ENCODE measurements at places on chromosomes 5 and 9.

DNA sequence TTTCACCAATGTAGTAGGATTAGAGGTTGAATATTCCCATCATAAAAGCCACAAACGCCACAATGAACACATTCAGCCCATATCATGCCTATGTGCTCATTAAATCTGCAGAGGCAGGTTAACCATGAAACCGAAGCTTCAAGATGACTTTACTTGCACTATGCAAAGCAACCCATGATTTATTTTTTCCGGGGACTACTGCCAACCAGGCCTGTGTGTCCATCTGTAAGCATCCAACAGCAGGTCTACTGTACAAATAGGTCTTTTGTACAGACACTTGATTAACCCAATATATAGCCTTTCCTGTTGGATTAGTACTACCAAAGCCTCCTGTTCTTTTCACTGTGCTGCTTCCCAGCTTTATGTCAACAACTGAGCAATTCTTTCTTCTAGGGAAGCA lies 104.9 kb upstream of the CDH10 start:
- DNase-seq, result no peak

GRCh38 chr5:110401881-110402280 lies 324.6 kb downstream of the TMEM232 start:
- no peak for DNase-seq

- DNase-seq, result peak; percentile 69
Observed at GRCh38 chr5:55220433-55221185, 6.5 kb downstream of the MCIDAS start.

DNA sequence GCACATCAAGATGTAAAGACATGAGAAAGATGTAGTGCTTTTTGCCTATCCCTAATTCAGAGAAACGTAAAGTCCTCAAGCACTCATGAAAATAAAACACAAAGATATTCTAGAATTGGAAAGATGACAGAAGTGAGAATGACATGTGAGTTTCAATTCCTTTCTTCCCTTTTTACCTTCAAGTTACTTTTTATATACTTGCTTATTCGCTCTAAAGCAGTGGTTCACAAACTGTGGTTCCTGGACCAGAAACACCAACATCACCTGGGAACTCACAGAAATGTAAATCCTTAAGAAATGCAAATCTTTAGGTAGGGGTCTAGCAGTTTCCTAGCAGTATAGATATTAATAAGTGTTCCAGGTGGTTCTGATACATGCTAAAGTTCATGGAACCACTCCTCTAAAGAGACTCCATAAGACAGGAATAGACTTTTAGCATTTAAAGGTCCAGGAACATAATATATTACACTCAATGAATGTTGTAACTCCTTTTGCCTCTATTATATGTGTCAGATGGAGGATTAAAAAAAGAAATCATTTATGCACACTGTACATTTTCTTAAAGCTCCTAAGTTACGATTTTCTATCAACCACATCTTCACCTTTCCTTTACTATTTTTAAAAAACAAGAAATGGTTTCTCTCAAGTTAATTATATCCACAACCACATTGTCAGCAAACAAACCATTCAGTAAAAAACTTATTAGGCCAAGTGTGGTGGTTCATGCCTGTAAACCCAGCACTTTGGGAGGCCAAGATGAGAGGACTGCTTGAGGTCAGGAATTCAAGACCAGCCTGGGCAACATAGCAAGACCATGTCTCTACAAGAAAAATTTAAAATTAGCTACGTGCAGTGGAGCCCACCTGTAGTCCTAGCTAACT lies 39.9 kb downstream of the ERP44 start:
- no peak for DNase-seq

- DNase-seq, result peak; percentile 29
Observed at GRCh38 chr9:116318468-116319374, 165.1 kb downstream of the PAPPA start.

GRCh38 chr9:10265153-10265631 lies 347.6 kb downstream of the PTPRD start:
- no peak for DNase-seq

GRCh38 chr5:7548596-7548995 lies 152.7 kb downstream of the ADCY2 start:
- no peak for DNase-seq

DNA sequence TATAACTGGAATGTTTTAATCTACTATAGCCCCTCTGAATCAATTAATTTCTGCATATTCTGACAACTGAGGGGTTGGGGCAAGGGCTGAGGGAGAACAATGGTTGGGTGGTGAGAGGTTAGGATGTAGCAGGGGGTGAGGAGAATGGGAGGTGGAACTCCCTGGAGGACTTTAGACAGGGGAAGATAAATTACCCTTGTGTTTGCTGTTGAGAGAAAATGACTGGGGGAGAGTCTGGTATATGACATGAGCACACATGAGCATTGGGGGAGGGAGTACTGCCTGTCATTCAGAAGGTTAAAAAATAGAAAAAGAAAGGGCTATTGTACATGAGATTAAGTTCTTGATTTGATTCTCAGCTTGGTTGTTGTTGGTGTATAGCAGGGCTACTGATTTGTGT lies 37.2 kb upstream of the PAPPA start:
- DNase-seq, result no peak

GRCh38 chr5:154196955-154197652 lies 6.6 kb downstream of the GALNT10 start:
- DNase-seq, result no peak

DNA sequence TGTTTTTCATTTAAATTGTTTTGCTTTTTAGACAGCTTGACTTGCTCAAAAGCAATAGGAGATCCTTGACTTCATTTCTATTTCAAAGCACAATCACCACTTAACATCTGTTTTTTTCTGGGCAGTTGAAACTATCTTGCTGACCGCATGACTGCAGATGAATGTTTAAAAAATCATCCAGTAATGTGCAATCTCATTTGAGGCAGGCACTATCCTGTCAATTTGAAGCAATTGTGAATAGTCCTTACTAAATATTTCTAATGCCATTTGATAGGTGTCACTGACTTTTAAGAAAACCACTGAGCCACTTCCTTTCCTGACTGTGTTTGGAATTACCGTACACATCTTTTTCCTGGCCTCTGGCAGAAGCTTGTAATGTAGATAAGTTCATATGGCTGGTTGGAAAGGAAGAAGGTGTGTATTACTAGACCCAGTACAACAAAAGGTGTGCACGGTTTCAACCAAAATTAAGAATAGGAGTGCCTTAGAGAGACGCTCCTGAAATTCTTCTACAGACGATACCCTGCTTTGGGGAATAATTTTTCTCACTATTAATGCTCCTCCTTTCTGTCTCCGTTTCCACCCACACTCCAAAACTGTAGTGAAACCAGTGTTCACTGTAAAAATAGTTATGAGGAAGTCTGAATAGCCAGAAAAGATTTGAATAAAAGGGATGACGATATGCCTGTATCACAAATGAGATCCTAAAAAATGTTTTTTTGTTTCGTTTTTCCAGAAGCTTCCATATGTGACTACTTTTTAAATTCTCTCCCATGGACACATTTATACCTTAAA lies 136.7 kb upstream of the MOCS2 start:
- DNase-seq, result no peak

GRCh38 chr9:134071149-134071548 lies 3.3 kb upstream of the BRD3 start:
- DNase-seq, result no peak

- no peak for DNase-seq
Observed at GRCh38 chr5:23655674-23656073, 148.3 kb downstream of the PRDM9 start.

GRCh38 chr5:164577742-164578141 lies 1072.3 kb downstream of the MAT2B start:
- no peak for DNase-seq

- DNase-seq, result no peak
Observed at GRCh38 chr5:167071981-167072610, 1219.3 kb upstream of the WWC1 start.

DNA sequence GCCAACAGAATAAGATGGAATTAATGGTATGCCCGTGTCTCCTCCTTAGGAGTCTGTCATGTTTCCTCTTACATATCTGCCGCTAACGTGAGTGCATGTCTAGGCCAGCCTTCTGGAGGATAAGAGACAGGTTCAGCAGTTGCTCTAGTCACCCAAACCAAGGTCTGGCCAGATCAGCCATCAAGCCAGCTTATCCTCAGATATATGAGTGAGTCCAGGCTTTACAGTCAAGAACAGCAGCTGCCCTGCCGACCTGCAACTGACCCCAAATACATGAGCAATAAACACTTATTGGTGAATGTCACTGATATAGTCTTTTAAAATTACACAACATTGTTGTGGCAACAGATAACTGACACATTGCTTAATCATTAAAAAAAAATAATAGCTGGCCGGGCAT lies 123.5 kb downstream of the TSSK1B start:
- DNase-seq, result no peak

GRCh38 chr5:66362046-66362445 lies 217.9 kb downstream of the SREK1 start:
- DNase-seq, result no peak

DNA sequence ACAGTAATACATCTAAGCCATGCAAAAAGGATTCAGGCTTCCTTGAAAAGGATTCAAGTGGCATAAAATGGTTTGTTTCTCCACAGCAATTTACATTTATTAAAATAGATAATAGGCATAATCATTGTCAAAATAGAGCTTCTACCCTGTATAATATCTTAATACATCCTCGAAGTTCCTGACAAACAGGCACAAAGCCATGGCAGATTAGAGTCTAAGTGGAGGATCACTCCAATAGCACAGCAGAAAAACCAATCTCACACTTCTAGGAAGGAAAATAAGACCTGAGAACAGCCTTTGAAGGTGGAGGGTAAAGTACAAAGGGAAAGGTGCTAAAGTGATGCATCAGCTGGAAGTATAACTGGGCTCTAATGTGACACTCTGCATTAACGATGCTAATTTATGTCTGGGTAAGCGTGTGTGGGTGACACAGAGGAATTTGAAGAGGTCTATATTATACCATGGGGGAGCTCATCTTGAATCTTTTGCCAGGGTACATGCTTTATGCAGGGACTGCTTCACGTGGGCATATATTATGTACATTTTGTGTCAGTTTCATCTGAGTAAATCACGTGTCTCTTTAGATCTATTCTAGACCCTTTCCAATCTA lies 28.8 kb downstream of the PPP2R2B start:
- no peak for DNase-seq

DNA sequence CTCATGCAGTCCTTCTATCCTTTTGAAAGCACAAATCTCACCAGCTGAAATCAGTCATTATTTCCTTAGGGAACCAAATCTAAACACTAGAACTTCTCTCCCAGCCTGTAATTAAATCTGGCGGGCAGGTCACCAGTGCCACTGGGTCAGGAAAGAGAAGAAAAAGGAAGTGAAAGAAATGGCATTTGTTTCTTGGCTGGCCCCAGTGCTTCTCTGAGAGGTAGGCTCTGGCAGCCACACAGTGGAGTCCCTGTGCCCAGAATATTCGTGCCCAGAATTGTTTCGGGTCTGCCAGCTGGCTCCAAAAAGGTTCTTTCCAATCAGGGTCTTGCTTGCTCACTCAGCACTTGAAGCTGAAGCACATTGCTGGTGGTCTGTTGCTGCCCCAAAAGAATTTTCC lies 133.9 kb upstream of the MTAP start:
- DNase-seq, result no peak

GRCh38 chr5:128490761-128491160 lies 47.3 kb downstream of the FBN2 start:
- DNase-seq, result no peak

DNA sequence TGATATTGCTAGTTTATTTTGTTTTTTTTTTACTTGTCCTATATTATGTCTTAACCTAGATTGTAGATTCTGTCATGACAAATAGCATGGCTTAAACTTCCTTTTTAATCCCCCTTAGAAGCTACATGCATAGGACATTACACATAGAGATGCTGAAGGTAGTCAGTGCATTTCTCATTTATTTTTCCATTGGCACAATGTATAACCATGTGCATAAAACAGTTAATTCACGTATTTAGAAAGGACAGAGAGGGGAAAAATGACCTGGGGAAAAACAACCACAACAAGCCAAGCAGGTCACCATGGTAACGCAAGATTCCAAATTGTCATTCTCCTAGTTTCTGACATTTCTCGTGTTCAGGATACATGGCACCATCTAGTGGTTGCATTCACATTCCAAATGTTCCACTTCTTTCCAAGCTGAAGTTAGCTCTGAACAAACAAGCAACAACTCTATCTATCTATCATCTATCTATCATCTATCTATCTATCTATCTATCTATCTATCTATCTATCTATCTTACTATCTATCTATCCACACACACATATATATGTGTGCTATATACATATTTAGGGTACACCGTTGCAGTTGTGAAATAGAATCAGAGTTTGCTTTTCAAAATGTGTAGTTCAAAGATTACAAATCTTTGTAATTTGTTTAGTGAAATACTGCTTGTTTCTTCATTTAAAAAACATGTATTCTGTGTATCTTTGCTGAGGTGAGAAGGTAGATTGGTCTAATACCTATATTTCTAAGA lies 487.2 kb upstream of the ST8SIA4 start:
- peak; percentile 59 for DNase-seq

DNA sequence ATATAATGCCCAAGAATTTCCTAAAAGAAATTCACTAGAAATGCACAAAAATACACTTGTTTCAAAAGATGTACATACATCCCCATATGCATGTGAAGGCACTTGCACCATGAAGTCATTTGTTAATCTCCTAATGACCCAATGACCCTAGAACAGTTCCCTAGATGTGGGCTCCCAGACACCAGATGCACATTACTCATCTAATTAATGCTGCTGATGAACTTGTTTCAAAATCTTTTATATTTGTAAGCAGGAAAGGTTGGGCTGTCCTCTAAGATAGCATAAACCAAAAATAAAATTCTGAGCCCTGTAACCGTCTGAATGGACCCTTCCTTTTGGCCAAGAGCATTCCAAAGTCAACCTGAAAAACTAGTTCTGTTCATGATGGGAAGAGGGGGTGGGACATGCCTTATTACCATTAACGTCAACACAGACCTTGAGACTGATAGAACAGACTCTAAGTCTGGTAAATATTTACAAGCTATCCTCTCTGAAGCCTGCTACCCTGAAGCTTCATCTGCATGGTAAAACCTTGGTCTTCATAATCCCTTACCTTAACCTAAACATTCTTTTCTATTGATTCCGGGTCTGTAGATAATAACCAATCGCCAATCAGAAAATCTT lies 91.0 kb upstream of the DAPK1 start:
- DNase-seq, result no peak

GRCh38 chr5:54702470-54702869 lies 184.9 kb downstream of the SNX18 start:
- no peak for DNase-seq

DNA sequence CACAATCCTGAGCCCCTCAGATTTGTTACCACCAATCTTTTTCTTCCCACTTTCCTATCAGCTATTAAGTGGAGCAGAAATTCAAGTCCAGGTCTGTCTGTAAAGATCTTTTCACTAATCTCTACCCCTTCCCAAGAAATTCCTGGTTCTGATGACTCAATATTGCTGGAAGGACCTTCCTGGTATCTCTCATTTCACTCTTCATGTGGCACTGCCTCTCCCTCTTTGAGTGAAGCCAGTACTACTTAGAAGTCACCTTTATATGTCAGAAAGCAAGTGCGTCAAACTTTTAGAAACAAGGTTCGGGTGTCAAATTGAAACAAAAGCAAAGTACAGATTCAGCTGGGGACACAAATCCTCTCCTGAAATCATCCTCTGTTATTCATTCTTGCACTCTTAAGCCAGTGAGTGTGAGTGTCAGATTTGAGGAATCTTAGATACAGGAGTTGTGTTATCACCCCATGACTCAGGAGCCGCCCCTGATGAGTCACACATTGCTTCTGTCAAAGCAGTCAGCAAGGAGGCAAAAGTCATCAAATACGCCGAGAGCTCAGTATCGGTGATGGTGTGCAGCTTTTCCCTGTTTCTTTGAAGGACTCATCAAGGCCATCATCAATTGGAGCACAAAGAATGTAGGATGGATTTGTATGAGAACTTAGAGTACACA lies 313.0 kb downstream of the CETN3 start:
- no peak for DNase-seq
